ENCODE measurements at places on chromosomes 5 and 9.

- no peak for DNase-seq
Measured at GRCh38 chr5:168786147-168786546, 207.0 kb upstream of the PANK3 start.

- DNase-seq: no peak
Measured at GRCh38 chr5:88426441-88426840, 157.8 kb upstream of the TMEM161B start.

- no peak for DNase-seq
Measured at GRCh38 chr9:89281106-89281505, 29.9 kb upstream of the CKS2 start.

DNA sequence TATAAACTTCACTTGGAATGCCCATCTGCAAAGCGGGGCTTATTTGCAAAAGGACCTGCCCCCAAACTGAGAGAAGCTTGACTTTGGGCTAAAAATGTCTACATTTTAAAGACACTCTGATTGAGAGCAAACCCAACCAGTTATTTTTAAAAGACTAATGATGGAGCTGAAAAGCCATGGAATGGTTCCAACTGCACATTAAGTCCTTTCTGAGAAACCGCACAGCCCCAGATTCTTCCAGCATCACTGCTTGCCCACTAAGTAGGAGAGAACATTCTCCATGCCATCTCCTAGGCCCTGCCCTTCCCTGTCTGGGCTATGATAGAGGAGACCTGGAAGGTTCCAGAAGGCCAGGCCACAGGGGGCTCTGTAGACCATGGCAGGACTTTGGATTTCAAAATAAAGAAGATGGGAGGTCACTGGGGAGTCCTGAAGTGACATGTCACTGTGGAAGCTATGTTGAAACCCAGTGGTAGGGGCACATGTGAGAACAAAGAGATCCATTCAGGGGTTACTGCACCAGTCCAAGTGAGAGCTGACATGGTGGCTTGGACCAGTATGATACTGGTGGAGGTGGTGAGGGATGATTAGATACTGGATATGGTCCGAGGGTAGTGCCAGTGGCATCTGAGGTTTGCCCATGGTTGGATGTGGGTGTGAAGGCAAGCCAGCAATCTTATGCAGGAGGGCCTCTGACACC lies 179.2 kb downstream of the DAB2IP start:
- DNase-seq: no peak

GRCh38 chr9:34687276-34688030 lies 3.6 kb downstream of the CCL19 start:
- DNase-seq: no peak

DNA sequence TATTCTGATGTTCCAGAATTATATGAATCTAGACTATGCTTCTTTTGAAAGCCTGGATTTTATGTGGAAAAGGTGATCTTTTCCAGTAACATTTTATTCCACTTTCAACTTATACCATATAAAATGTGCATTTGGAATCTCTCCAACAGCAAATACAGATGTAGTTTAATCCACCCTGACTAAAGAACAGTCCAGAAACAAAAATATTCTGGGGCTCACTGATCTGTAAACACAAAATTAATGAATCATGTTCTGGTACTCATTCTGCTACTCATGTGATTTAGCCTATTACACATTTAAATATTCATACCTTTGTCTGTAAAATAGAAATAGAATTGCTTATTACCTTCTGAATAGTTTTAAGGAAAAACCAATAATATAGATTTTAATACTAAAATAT lies 125.8 kb downstream of the ARRDC3 start:
- DNase-seq: no peak

GRCh38 chr9:33443464-33444154 lies 3.8 kb downstream of the AQP3 start:
- DNase-seq: no peak

DNA sequence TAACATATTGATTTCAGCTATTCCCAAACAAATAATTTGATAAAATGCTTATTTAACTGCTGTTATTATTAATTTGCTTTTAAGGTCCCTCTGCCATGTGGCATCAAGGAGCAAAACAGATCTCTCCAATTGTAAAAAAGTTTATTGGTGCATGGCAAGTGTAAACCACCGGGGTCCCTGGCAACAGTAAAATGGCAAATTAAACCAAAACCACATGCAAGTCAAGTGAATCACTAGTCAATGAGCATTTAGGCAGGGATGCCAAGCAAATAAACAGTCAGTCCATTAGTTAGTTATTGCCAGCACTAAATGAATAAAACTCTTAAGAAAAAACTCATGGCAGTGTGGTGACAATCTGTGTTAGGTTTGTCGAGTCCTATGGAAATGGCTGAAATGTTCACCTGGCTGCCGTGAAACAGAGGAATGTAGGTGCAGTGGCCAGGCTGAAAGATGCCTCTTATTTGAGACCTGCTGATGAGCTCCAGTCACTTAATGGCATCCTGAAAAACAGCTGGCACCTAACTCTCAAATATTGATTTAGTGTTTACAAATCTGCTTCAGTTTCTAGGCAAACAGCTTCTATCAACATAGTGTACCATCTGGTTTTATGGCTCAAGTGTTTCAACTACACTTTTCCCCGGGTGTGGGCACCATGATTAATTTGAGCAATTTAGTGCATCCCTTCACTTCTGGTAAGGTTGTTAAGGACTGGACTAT lies 296.5 kb upstream of the ITGA1 start:
- DNase-seq: no peak

- DNase-seq: no peak
Measured at GRCh38 chr5:23319901-23320300, 187.5 kb upstream of the PRDM9 start.

- no peak for DNase-seq
Measured at GRCh38 chr5:90547072-90547536, 11.5 kb upstream of the ADGRV1 start.

GRCh38 chr9:9100070-9100469 lies 1300.5 kb upstream of the DMAC1 start:
- no peak for DNase-seq

DNA sequence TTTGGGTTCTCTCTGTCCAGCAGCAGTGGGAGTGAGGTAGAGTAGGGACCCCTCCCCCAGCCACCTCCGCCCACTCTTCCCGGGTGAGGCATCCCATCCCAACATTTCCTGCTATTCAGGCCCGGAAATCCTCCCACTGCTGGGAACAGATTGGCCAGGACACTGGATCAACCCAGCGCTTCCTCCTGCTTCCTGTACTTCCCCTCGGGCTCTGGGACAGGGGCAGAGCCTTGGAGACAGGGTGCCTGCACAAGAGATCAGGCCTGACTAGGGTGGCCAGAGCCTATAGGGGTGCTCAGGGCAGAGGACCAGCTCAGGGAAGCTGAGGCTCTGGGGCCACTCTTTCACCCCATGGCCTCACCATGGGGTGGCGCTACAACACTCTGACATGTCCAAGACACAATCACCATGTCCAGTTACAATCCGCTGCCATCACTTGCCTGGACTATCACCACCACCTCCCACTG lies 14.5 kb downstream of the SH2D3C start:
- DNase-seq: no peak

DNA sequence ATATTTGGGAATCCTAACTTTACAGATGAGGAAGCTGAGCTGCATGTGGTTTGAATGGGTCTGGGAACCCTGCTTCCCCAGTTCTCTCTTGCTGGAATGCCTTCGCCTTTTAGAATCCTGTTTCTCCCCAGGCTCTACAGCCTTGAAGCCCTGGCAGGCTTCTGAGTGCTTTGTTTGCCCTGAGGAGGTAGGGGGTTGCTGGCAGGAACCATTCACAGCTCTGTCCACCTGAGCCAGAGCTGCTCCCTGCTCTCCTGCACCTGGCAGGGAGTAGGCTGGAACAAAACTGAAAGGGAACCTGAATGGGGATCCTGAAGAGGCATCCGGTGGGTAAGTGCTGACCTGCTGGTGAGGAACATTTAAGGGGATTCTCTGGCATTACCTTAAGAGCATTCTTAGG lies 33.0 kb downstream of the KIF4B start:
- DNase-seq: no peak

GRCh38 chr9:126869368-126869767 lies 8.9 kb downstream of the ZBTB34 start:
- DNase-seq: no peak

DNA sequence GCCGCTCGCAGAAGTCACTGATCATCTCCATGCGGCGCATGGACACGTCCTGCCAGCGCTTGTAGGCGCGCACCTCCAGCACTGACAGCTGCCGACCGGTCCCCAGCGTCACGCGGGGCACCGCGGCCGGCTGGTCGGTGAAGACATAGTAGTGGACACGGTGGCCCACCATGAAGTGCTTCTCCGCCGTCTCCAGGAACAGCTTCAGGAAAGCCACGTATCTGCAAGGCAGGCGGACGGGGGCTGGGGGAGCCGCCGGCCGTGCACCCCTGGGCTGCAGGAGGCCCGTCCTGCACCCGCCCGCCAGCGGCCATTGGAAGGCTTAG lies 18.9 kb downstream of the ABO start:
- no peak for DNase-seq

Measured in Jurkat, Clone E6-1 (cell line).